ENCODE measurements at places on chromosomes 3 and 15. TPM values are rescaled to one million over a fixed set of nuclear protein-coding genes. Genes with fewer than 3 reads are reported as not detected.

Gene FYTTD1
- total RNA-seq, result 48.5 TPM

Gene TIGIT
- total RNA-seq, result not detected

Gene DPPA4
- not detected for total RNA-seq

Gene CD86
- total RNA-seq, result not detected

Gene BNC1
- total RNA-seq, result 11.3 TPM

Gene STAC
- 7.7 TPM for total RNA-seq

Gene PCSK6
- total RNA-seq, result 1.2 TPM

Gene CASR
- total RNA-seq, result not detected

Gene RBMS3
- total RNA-seq, result 22.5 TPM

Gene CD200R1L
- not detected for total RNA-seq

Gene RNF111
- 14.2 TPM for total RNA-seq

Gene LRRK1
- 10.6 TPM for total RNA-seq

Gene SEMA3F
- total RNA-seq, result 0.55 TPM

Measured in uterine smooth muscle cell (primary cell).